Vagina (tissue), 2 donors: ENCODE measurements at places on chromosomes 2 and 18.

GRCh38 chr2:33673937-33674336 lies 74.8 kb upstream of the FAM98A start:
- DNase-seq: no peak

DNA sequence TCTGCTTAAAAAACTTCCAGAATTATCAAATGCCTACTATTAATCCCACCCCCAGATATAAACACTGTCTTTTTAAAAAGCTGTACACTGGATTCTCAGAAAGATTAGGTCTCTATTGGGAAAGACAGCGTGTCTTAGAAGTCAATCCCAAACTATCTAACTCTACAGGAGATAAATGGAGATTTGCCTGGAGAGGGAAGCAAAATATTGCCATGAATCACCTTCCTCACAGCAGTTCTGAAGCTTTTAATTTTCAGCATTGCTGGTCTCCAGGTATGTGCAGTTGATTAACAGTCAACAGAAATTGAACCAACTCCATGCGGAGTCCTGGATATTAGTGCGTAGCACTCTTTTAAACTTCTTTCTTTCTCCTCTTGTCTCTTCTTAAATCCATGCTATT lies 122.2 kb downstream of the DSC3 start:
- no peak for DNase-seq

- no peak for DNase-seq
Observed at GRCh38 chr2:21910832-21911507, 787.2 kb downstream of the TDRD15 start.

- DNase-seq: no peak
Observed at GRCh38 chr2:178241844-178242551, 47.7 kb downstream of the OSBPL6 start.

DNA sequence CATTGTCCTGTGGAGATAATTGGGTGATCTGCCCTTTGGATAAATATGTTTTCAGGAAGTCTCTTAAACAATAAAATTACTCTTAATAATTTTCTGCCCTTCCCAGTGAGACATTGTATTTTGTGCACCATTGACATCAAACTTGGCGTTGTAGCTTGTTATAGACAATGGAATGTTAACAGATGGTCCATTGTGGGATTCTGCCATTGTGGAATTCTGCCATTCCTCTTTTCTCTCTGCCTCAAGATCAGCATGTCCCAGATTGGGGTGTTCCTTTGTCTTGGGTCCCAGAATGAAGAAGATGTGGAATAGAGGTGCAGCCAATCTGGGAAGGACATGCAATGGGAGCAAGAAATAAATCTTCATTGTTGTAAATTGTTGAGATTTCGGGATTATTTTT lies 15.1 kb upstream of the LDAH start:
- DNase-seq: no peak

- no peak for DNase-seq
Observed at GRCh38 chr2:160278879-160279177, 78.8 kb upstream of the ITGB6 start.
